Globus pallidus (tissue), 1 donor: ENCODE measurements at places on chromosomes 11 and 22.

GRCh38 chr11:129720156-129720555 lies 95.5 kb upstream of the TMEM45B start:
- no peak for DNase-seq

DNA sequence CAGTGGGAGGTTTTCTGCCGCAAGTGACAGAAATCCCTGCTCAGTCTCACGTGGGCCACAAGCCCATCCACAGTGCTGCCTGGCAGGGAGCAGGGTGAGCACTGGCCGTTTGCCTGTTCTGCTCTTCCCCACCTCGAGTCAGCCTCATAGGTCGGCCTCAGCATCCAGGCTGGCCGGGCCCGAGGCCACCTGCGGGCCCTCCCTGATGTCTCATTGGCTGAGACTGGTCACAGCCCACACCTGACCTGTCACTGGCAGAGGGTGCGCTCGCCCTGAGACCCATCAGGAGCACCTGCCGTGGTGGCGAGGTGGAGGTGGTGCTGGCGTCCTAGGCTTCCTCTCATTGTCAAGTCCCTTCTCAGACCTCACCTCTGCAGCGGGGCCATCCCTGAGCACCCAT lies 72.1 kb downstream of the ELFN2 start:
- no peak for DNase-seq

GRCh38 chr22:42855211-42855610 lies 1.9 kb downstream of the ARFGAP3 start:
- DNase-seq: no peak

GRCh38 chr11:67268081-67268961 lies 2.0 kb downstream of the GRK2 start:
- no peak for DNase-seq

DNA sequence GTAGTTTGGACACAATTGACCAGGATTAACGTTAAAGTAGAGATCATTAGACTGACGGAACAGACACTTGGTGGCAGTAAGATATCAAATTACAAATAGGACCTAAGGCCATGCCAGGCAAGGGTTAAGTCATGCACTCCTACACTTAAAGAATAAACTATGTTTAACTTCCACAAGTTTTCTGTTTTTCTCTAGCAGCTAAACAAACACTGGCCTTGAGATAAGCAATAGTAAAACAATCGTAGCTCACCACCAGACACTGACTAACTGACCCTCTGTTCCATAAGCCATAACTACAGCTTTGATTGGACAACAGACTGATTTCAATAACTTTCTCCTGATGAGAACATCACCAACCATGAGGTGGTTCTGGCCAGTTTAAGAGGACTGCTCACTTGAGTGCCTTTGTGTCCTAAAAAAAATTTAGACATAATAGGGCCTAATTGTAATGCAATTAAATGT lies 2.0 kb upstream of the CEP126 start:
- DNase-seq: no peak

- peak; percentile 17 for DNase-seq
Measured at GRCh38 chr22:28381429-28382167, 298.0 kb downstream of the TTC28 start.

DNA sequence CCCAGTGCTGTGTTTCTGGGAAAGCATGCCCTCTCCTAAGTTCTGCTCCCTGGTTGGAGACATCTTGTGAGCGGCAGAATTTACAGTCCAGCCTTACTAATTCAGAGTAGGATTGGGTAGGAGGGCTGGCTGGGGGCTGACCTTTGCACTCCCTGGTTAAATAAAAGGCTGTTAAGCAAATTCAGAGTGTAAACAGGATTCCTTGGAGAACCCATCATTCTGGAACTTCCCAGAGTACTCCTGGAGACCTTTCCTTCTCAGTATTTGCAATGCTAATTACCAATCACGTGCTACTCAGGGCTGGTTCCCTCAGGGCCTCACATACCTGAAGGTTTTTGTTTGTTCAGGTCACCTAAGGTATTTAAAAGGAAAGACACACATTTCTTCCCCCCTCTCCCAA lies 340.2 kb downstream of the TBC1D22A start:
- DNase-seq: no peak

- no peak for DNase-seq
Measured at GRCh38 chr11:128397362-128397761, 190.0 kb downstream of the ETS1 start.

DNA sequence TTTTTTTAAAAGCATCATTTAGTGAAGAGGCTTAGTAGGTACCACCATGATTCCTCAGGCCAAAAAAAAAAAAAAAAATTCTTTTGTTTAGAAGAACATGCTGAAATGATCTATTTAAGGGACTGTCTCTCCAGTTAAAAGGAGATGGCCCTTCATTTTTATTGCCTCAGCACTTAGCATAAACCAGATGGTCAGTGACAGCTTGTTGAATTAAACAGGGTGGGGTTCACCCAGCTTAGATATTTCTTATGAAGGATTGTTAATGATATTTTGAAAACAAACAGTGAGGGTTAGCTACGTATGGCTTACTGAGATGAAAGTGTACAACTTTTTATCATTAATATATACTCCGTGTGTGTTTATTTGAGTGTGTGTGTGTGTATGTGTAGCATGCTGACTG lies 203.7 kb downstream of the FAM181B start:
- no peak for DNase-seq

DNA sequence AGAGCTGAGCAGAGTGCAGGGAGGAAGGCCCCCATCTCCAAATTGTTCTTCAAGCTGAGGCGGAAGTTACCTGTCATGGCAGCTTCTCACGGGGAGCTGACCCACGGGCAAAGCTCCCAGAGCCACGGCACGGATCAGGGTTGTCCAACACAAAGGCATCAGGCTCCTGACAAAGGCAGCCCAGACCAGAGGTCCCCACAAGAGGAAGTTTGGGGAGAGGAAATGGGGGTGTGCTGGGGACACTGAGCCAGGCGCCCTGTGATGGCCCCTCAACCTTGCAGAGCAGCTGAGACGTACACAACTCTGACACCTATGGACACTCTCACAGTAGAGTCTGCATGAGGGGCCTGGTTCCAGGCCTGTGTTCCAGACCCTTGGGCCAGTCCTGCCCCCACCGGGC lies 95.6 kb downstream of the CTTN start:
- no peak for DNase-seq

DNA sequence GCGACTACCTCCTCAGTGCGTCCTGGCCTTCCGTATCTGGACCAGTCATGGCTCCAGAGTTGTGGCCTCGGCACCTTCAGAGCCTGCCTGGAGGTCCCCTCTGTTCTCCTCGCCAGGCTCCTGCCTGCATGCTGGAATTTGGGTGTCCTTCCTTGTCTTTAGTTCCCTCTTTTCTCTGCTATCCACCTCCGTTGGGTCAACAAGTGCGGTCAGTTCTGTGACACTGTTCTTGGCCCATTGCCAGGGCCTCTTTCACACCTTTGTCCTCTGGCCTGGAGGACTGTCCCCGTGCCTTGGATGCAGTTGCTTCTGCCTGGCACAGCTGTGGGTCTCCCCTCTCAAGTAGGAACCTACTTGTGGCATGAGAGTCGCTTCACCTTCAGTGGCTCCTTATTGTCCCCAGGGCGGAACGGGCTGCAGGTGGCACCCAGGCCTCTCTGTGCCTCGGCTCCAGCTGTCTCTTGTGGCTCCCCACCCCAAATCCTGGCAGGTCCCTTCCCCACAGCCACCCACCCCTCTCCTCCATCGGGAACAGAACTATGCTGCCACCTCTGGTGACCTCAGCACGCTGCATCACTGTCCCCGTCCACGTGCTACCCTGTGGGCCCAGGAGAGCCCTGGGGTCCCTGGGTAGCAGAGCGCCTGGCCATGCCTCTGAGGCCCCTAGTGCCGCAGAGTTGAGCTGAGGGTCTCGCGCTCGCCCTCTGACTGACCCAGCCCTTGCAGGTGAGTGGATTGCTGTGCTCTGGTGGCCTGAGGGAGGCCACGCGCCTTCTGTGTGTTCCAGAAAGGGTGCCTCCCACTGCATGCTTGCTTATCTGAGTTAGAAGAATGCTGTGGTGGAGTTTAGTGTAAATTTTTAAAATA lies 4.7 kb downstream of the DGCR8 start:
- DNase-seq: no peak

GRCh38 chr11:118314988-118315411 lies 10.5 kb downstream of the CD3E start:
- DNase-seq: no peak

DNA sequence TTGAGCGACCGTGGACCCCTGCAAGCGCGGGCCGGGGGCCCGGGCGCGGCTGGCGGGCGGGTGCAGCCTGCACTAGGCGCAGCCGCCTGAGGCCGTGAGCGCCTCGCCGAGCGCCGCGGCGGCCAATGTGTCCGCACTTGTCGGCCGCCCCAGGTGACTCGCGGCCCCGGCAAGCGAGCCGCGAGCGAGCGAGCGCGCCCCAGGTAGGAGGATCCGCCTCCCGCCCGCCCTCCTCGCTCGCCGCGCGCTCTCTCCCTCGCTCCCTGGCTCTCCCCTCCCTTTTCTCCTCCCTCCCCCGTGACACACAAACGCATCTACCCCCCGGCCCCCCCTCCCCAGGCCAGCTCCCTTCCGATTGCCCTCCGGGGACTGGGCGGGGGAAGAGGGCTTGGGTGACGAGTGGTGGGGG lies at the start of gene WNT7B:
WNT7B (minus strand) TSS at position 160 of the 409 bp plus-strand sequence. CDS start 408 bp downstream, outside the sequence.
- no peak for DNase-seq

DNA sequence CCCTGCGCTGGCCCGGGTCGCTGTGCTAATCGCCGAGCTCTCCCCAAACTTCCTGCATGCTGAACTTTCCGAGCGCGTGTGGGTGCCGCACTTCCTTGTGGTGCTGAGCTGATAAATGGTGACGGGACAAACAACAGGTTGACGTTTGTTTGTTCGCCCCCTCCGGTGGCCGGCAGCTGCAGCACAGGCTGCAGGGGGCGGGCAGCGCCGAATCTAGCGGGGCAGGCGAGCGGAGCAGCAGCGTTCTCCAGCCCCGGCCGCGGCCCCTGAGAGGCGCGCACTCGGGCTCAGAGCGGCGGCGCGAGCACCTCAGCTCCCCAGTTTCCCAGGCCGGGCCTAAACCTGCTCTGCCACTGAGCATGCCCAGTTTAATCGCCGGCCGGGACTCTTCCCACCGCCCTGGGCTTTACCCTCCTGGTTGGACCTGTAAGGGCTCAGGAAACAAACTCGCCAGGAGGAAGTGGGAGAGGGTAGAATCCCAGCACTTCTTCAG lies at the start of gene PDGFD:
PDGFD (minus strand) TSS at position 120 of the 493 bp plus-strand sequence.
- peak; percentile 17 for DNase-seq

- no peak for DNase-seq
Measured at GRCh38 chr22:44458044-44459020, 39.7 kb downstream of the RTL6 start.

GRCh38 chr11:76266286-76267100 lies 60.2 kb upstream of the WNT11 start:
- DNase-seq: no peak

DNA sequence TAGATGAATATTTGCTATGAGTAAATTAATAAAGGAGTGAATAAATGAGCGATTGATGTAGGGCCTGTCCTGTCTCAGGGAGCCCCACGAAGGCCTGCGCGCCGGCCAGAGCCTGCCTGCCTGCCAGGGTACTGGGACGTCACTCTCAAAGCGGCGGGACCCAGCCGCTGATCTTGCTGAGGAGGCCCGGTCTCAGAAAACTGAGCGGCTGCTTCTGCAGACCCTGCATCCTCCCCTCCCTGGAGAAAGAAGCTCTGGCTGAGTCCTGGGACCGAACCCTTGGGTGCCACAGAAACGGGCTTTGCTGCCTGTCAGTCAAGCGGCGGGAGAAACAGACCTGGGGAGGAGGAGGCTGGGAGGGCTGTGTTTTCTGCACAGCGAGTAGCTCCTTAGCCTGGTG lies 91.6 kb upstream of the B3GAT1 start:
- no peak for DNase-seq

DNA sequence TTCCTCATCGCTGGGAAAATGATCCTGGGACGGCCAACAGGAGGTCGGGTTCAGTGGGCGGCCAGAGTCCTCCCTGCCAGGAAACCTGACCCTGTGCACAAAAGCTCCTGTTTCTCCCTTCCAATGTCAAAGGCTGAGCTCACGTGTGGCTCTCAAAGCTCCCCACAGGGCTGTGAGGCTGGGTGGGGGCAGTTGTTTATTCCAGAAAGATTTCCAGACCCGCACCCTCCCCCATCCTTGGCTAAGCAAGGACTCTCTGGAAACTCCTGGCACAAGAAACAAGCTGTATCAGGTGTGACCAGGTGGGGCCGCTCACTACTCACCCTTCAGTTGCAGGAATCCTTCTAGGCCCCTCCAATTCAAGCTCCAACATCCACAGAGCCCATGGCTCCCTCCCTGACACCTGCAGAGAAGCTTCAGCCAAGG lies 131.9 kb downstream of the SHANK2 start:
- DNase-seq: no peak

DNA sequence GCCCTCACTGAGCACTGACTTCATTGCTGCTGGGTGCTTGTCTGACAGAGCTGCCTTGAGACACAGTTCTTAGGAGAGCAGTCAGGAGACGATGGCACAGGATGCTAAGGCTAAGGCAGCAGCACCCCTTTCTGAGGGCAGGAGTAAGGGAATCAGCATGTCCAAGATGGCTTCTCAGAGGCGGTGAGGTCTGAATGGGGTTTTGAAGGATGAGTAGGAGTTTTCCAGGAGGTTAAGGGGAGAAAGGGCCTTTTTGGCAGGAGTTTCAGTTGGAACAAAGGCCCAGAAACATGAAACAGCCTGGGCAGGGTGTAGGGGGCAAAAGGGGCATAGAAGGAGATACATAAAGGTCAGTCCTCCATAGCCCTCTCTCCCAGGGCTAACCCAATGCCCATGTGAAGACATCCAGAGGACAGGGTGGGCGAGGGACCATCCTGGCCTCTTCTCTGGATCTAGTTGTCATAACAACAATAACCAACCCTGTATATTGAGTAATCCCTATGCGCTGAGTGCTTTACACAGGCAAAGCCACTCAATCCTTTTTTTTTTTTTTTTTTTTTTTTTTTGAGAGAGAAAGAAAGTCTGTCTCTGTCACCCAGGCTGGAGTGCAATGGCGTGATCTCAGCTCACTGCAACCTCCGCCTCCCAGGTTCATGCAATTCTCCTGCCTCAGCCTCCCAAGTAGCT lies 19.0 kb downstream of the CYTH4 start:
- DNase-seq: no peak

GRCh38 chr11:42770444-42771065 lies 541.2 kb upstream of the API5 start:
- DNase-seq: peak; percentile 47

DNA sequence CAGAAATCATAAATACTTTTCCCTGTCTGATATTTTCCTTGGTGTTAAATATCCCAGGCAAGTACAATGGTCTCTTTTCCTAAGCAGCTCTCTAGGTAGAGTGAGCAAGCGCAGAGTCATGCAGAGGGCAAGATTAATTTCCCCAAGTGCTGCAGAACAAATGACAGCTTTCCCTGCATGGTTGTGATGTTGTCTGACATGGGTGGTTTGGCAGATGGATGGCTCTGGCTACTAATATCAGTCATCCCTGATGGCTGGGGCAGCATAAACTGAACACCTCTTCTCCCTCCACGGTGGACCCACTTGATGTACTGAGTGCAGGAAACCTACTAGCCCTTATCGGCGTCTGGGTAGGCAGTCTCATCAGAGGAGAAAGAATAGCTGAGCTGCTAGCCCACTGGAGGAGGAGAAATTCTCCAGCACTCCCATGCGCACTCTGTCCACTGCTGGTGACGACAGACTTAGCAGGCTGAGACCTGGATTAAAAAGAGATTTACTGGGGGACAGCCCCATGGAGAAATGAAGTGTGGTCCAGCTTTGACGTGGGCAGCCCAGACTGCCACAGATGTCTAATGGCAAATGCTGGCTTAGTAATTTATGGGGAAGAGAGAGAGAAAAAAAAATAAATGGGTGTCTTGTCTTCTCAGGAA lies 202.9 kb downstream of the DBX1 start:
- no peak for DNase-seq
